ENCODE measurements at places on chromosomes 4 and X.

- DNase-seq: no peak
Observed at GRCh38 chr4:167868163-167868562, 224.2 kb upstream of the ANXA10 start.

DNA sequence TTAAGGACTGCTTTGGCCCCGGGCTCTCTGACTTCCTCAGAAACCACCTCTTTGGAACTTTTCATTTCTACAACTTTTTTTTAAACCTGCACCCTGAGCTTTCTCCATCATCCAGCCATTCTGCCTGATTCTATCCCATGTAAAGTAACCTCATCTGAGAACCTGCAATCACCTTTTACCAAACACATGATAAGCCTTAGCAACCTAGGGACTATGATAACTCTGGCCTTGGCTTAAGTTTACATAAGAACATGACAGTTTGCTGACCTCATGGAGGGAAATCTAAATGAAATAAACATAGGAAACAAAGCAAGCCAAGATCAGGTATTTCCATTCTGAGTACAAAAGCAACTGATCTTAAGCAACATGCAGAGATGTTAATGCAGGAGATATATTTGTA lies 15.7 kb upstream of the TMEM150C start:
- no peak for DNase-seq

DNA sequence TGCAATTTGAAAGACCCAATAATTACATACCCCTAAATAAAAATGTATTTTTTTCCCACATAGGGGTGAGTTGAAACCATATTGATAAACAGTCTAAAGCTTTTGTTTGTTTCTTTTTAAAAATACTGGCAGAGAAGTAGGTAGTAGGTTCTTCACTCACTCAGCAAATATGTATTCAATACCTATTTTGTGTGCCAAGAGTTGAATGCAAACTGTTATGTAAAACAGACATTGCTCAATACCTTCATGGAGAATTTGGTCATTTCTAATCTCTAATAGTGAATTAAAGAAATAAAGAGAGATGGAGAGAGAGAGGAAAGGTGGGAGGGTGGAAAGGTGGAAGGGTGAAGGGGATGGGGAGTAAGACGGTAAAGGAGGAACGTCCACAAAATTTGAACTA lies 589.9 kb upstream of the GNPDA2 start:
- DNase-seq: no peak

DNA sequence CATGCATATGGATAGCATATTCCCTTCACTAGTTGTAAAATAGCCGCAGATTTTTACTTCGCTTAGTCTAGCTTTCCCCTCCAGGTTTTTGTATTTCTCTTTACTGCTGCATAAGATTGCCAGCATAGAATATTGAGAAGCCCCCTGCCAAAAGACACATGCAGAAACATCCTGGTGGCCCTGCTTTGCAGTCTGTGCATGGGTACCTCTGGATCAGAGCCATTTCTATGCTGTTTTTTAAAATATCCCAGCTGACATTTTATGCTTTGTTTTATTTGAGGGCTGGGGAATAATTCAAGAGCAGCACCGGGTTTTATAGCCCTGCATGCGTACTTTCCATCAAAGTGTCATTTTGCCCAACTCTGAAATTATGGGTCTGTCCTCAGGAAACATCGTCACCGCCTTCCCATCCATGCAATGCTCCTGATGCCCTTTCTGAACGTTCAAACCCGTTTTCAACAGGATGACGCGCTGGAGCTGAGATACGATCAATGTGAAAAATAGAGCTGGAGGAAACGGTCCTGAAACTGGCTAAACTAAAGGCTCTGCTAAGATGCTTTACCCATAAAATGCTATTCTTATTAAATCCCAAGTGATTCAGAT lies 314.3 kb downstream of the EVC2 start:
- no peak for DNase-seq

DNA sequence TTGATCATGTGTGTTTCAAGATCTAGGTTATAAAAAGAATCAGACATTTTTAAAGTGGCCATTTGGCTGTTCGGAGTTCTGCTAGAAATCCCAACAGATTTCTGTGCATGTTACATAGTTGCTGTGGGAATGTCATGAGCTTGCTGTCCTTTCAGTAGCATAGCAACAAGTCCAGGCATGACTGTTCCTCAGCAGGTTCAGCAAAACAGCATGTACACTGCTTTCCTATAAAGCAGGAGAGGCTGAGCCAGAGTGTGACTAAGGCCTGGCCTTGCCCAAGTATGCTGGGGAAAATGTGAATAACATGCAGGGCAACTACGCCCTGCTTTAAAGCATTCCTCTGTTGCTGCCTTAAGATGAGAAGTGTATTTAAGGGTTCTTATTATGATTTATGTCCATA lies 217.1 kb upstream of the SMIM31 start:
- DNase-seq: no peak

- no peak for DNase-seq
Observed at GRCh38 chr4:98728433-98728832, 70.0 kb upstream of the TSPAN5 start.

GRCh38 chr4:114019276-114019968 lies 40.0 kb upstream of the ARSJ start:
- DNase-seq: no peak

GRCh38 chr4:173318648-173319211 lies 15.4 kb downstream of the HMGB2 start:
- no peak for DNase-seq

GRCh38 chr4:167397586-167397985 lies 163.3 kb upstream of the SPOCK3 start:
- DNase-seq: no peak

GRCh38 chrX:43016021-43016420 lies 238.1 kb upstream of the PPP1R2C start:
- no peak for DNase-seq

- DNase-seq: no peak
Observed at GRCh38 chrX:2340991-2341390, 159.8 kb downstream of the DHRSX start.

- no peak for DNase-seq
Observed at GRCh38 chr4:47814618-47815295, 23.1 kb downstream of the CORIN start.

GRCh38 chr4:136810626-136811025 lies 721.7 kb downstream of the PCDH18 start:
- no peak for DNase-seq

DNA sequence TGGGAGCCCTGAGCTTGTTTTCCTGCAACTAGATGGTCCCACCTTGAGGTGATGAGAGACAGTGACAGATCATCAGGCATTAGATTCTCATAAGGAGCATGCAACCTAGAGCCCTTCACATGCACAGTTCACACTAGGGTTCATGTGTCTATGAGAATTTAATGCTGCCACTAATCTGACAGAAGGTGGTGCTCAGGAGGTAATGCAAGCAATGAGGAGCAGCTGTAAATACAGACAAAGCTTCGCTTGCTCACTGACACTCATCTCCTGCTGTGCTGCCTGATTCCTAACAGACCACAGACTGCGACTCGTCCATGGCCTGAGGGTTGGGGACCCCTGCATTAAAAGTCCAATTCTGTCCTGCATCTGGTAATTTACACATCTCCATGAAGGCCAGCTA lies 141.6 kb downstream of the KCNIP4 start:
- DNase-seq: no peak

DNA sequence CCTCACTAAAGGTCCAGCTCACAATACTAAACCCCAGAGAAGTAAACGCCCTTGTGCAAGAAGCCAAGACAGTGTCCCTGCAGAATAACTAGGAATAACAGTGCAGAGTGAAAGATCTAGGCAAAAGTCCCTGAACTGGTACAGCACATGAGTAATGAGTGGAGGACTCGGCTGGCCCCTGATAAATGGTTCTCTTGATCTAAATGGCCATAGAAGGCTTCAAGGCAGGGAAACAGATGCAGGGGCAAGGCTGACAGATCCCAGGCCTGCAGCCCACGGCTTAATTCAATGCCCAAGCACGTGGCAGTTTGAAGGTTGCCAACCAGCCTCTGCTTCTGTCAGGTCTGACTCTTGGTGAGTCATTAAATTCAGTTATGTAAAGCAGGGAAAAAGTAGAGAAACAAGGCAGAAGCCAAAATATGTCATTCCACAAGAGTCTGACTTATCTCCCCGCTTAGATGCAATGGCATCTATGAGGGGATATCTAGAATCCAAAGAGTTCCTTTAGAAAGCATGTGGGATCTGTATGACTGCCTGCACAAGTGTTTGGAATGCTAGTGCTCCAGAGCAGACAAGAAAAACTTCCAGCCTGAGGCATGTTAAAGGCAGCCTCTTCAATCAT lies 121.3 kb downstream of the PRDM5 start:
- no peak for DNase-seq

GRCh38 chr4:22072726-22073125 lies 124.2 kb upstream of the KCNIP4 start:
- no peak for DNase-seq

GRCh38 chr4:181799561-181800069 lies 443.6 kb upstream of the TENM3 start:
- DNase-seq: no peak

DNA sequence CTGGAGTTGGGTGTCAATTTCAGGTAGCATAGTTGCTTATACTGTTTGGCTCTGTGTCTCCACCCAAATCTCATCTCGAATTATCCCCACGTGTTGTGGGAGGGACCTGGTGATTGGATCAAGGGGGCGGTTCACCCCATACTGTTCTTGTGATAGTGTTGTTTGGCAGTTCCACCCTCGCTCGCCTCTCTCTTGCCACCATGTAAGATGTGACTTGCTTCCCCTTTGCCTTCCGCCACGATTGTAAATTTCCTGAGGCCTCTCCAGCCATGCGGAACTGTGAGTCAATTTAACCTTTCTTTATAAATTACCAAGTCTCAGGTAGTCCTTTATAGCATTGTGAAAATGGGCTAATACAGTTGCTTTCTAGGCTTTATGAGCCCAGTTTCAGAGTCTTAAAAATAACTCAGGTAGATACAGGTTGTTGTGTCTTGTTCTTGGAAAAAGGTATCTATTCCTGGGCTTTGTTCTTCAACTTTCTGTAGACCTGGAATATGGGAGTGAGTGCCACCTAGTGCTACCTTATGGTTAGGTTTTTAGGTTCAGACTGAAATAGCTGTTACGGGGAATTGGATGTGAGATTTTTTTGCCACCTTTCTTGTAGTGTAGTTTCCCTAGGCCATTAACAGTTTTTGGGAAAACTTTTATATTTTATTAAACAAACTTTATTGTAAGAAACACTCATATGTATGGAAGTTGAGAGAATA lies 15.6 kb downstream of the PGK1 start:
- no peak for DNase-seq

DNA sequence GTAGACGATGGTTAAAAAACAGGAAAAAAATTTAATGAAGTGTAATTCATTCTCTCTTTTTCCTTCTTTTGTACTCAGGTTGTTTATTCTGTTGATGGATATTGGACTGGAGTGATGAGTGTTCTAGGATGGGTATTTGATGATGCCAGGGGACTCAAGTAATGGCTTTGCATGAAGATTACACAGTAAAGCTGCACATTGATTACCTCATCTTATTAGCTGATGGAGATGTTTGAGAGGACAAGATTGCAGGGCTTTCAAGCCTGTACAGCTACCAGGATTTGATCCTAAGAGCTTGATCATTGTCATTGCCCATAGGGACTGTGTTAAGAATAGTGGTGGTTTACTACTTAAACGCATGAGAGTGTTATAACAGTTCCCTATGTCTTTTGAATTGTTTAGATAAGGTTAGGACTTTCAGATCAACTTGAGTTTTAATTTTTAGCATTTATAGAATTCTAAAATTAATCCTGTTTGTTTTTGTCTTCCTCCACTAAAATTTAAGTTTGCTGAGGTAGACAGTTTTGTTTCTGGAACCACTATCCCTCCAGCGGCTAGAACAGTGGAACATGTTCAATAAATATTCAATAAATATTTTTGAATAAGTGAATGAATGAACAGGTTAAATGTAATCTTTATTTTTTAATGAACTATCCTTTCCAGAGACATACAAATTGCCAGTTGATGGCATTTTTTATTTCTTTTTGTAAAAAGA lies 58.2 kb downstream of the GAB1 start:
- no peak for DNase-seq

- no peak for DNase-seq
Observed at GRCh38 chr4:100533741-100534140, 15.9 kb upstream of the EMCN start.

- DNase-seq: no peak
Observed at GRCh38 chrX:4550018-4550417, 836.6 kb upstream of the PRKX start.
